ENCODE measurements at places on chromosomes 12 and 14.

DNA sequence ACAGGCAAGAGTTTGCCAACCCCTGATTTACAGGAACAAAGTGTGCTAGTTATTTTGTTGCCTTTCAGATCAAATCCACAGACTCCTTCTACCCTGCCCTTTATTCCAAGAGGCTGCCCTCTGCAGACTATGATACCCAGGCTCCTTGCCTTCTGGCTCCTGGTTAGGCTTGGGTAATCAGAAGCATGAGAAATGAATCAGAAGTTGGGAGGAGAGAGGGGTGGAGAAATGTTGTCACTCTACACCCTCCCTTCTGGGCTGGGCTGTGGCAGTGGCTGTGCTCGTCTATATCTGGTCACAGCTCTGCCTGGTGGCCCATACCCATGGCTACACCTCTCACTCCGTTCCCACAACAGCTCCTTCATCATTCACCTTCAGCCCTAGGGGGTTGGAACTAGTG lies 204.6 kb upstream of the PLXNC1 start:
- DNase-seq: no peak

DNA sequence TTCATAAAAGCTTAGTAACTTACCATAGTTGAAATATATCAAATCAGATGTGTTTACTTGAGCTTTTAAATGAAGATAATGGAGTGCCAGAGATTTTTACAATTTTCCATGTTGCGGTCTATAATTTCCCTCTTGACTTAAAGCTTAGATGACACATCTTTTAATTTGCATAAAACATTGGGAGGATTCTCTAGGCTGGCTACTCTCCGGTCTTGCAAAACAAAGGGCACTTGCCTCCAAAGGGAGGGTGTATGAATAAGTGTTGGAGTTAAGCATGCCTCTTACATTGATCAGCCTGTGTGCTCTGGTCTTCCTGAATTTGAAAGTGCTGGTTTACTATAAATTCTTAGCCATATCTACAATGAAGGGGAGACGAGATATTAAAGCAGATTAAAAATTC lies 336.4 kb upstream of the NAV3 start:
- no peak for DNase-seq

GRCh38 chr12:50515587-50515986 lies 10.8 kb downstream of the DIP2B start:
- DNase-seq: no peak

GRCh38 chr14:96424109-96424989 lies 32.4 kb downstream of the AK7 start:
- DNase-seq: no peak

- DNase-seq: no peak
These were observed 36.4 kb downstream of the EPS8 start for GRCh38 chr12:15752785-15753184.

DNA sequence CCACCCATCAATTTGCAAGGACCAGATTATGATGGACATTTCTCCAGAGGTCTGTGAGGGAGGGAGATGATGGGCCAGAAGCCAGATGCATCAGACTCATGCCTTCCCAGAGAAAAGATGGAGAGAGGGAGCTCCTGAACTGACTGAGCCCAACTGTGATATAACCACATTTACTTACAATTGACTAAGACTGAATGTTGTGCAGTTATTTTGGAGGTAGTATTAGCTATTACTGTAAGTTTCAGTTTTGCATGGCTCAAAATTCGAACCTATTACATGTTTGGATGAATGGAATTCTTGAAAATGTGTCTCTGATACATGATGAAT lies 211.1 kb upstream of the SFSWAP start:
- DNase-seq: no peak

GRCh38 chr14:56490379-56490778 lies 89.2 kb upstream of the TMEM260 start:
- DNase-seq: no peak

GRCh38 chr12:110312581-110313360 lies 31.7 kb downstream of the ATP2A2 start:
- no peak for DNase-seq

GRCh38 chr14:33056213-33056612 lies 117.5 kb downstream of the NPAS3 start:
- no peak for DNase-seq

DNA sequence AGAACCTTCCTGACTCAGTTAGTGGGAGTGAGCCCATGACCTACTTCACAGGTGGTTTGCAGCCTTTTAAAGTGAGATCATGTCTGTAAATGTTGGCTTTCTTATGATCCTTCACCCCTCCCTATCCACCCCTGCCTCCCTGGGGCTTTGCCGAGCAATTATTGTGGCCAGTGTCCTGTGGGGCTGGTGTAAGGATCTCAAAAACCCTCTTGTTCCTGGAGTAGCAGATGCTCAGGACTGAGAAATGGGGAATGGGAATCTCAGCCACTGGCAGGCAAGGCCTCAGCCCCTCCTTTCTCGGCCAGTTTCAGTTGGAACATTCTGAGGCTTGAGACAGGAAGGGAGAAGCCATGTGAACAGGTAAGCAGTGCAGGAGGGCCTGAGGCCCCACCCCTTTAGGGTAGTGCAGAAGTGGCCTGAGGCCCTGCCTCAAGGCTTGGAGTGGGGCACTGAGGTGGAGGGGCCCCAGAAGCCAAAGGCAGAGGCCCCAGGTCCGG lies 53.8 kb downstream of the PLEKHG3 start:
- DNase-seq: no peak

DNA sequence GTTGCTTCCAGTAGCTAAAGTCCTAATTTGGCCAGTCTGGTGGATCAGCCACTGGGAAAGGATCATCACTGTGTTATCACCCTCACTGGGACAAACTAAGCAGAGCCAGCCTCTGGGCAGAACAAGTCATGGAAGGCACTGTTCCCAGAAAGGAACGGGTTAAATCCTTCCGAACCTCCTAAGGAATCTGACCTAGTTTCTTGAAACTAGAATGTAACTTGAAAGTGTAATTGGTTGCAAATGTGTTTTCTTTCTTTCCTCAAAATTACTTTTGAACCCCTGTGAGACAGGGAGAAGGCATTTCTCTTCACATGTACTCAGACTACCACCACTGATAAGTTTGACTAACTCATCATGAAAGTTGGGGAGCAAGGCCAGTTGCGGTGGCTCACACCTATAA lies 18.7 kb upstream of the KICS2 start:
- DNase-seq: no peak

GRCh38 chr12:3772380-3772779 lies 19.5 kb upstream of the CRACR2A start:
- no peak for DNase-seq

DNA sequence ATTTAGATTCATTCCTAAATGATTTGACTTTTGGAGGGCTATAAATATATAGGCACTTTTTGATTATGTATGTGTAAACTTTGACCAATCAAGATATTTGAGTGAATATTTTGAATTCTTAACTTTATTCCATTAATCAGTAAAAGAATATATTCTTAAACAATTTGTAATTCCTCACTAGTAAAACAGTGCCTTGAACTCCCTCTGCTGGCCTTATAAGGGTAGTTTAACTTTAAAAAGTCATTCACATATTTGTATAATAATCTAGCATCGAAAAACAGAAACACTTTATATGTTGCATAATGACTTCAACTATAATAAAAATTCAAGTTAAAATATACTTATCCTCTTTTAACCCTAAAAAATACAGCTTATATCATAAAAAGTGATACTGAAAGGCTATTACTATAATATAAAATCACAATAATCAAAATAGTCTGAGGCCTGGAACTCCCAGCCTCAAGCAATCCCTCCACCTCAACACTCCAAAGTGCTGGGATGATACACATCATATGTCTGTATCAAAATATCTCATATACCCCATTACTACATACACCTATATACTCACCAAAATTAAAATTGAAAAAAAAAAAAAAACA lies 31.2 kb downstream of the CCDC59 start:
- no peak for DNase-seq

DNA sequence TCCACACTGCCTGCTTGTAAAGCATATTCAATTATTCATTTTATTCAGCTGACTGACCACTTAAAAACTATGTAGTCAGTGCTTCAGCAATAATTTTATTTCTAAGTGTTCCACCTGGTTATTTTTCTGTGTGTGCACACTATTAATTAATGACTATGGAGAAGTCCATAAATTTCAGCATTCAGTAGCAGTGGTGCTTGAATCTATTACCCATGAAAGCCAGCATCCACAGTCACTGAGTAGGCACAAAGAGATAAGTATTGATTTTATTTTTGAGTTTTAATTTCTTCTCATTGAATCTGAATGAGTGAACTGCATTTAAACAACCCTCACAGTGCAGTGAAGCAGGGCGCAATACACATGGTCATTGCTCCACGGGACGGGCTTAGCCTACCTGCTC lies 643.1 kb downstream of the GALC start:
- no peak for DNase-seq

DNA sequence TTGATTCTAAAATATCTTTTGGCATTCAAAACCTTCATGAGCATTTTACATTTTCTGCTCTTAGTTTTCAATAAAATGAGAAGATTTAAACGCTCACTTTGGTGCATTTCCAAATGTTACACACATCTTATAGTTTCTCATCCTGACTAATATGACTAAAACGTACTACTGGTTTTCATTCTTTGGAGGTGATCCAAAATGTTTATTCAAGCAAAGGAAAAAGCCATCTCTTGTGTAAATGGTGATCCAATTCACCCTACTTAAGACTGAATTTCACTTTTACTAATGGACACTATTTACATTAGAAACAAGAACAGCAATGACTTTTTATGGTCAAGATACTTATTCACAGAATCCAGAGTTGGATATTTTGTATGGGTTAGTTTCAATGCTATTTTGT lies 86.6 kb downstream of the KITLG start:
- no peak for DNase-seq

DNA sequence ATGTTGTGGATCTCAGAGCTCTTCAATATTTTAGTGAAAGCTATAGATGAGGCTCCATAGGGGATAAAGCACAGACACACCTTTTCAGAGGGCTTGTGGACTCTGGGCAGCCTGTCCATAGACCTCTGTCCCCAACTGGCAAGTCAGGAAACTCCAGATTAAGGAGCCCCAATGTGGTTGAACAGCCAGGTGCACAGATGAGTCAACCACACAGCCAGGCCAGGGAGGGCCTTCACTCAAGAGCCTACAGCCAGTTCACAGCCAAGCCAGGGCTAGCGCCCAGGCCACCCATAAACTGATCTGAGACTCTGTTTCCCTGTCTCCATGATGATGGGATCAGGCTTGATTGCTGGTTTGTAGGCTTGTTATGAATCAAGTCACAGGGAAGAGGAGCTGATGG lies 1.0 kb upstream of the BDKRB2 start:
- DNase-seq: no peak

GRCh38 chr12:5480218-5480937 lies 48.5 kb downstream of the NTF3 start:
- no peak for DNase-seq

DNA sequence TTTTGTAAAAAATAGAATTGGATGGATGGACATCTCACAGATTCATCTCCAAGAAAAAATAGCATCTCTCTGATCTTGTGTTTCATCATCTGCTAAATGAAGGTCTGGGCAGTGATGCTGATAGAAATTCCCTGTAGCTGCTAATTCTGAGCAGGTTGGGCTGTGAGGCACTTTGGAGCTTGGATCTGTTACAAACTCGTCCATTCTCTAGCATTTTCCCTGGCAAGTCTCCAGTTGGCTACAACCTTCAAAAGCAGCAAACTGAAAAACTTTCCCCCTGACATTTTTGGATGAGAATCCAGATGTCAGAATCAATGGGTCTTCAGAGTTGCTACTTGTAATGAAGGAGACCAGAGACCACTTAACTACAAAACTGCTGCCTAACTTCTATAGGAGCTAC lies 72.7 kb downstream of the TPH2 start:
- no peak for DNase-seq
